NCI-H460 (cell line): ENCODE measurements at places on chromosomes 4 and X. TPM values are rescaled to one million over a fixed set of nuclear protein-coding genes. Genes with fewer than 3 reads are reported as not detected.

ZNF280C gene
- total RNA-seq: 32.8 and 34.2 TPM in 2 replicates

SPANXN4 gene
- total RNA-seq: 34.8 and 37.5 TPM in 2 replicates

EDA2R gene
- 30.6 and 32.2 TPM in 2 replicates for total RNA-seq

ASB5 gene
- 0.17 TPM in 1 of 2 replicates, not detected in the other for total RNA-seq

SFRP2 gene
- total RNA-seq: not detected in 2 replicates

ANKRD50 gene
- total RNA-seq: 8.6 and 11.0 TPM in 2 replicates

SRP72 gene
- total RNA-seq: 104 and 108 TPM in 2 replicates

DSPP gene
- not detected in 2 replicates for total RNA-seq

FAM149A gene
- total RNA-seq: 0.46 and 1.2 TPM in 2 replicates

TMEM129 gene
- total RNA-seq: 24.5 and 27.5 TPM in 2 replicates

BMPR1B gene
- total RNA-seq: 0.20 and 0.27 TPM in 2 replicates

CLDN34 gene
- not detected in 2 replicates for total RNA-seq

MAGEA10 gene
- total RNA-seq: not detected in 2 replicates

RNF128 gene
- 0.12 TPM in 1 of 2 replicates, not detected in the other for total RNA-seq

MAGEA1 gene
- total RNA-seq: 64.2 and 68.8 TPM in 2 replicates

KCNIP4 gene
- total RNA-seq: not detected in 2 replicates

CCNA2 gene
- 58.1 and 64.0 TPM in 2 replicates for total RNA-seq

MAGEA9B gene
- total RNA-seq: 0.12 TPM in 1 of 2 replicates, not detected in the other

USP26 gene
- not detected in 2 replicates for total RNA-seq

TMSB15A gene
- total RNA-seq: 0.42 TPM in 1 of 2 replicates, not detected in the other

NPY5R gene
- not detected in 2 replicates for total RNA-seq
